ENCODE measurements at places on chromosomes 7 and 10. TPM values are rescaled to one million over a fixed set of nuclear protein-coding genes. Genes with fewer than 3 reads are reported as not detected.

NODAL gene
- total RNA-seq = not detected

GLCCI1 gene
- 33.4 TPM for total RNA-seq

DDIT4 gene
- 137 TPM for total RNA-seq

GRCh38 chr10:22801785-22802184 is 87.4 kb upstream of the PIP4K2A start:
- no peak for DNase-seq

DNA sequence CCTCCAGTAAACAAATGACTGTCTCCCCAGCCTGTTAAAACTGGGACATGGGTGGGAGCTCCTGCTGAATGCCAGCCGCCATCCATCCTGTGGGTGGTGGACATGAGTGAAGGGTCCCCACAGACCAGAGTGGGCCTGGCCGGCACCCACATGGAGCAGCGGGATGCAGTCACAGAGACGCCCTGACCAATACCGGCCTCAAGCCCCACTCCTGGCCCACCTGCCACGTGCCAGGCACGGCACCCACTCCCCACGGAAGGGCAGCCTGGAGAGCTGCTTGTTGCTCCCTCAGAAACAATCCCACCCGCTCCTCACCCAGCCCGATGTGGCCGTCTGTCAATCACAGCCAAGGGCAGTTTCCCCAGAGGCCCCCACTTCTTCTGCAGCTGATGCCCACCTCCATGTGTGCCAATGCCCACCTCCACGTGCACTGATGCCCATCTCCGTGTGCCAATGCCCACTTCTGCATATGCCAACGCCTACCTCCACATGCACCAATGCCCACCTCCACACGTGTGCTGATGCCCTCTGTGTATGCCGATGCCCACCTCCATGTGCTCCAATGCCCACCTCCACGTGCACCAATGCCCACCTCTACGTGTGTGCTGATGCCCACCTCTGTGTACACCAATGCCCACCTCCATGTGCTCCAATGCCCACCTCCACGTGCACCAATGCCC is 42.8 kb upstream of the DNAAF5 start:
- no peak for DNase-seq

DNA sequence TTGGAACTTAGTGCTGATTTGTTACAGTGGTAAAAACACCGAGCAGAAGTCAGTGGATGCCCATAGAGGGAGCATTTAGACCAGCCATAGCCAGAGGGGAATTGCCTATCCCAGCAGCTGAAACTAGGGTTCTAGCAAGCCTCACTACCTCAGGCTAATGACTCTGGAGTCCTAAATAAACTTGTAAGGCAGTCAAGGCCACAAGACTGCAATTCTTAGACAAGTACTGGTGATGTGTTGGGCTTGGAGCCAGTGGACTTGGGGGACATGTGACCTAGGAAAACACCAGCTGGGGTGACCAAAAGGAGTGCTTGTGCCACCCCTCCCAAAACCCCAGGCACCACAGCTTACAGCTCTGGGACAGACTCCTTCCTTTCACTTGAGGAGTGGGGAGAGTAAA is 209.0 kb downstream of the MAGI2 start:
- DNase-seq = no peak

GRCh38 chr10:124281666-124282065 is 137.1 kb downstream of the OAT start:
- no peak for DNase-seq
